T follicular helper cell (primary cell): ENCODE measurements at places on chromosomes 12 and 14.

- no peak for DNase-seq
Observed at GRCh38 chr12:14129611-14130195, 148.3 kb upstream of the GRIN2B start.

- no peak for DNase-seq
Observed at GRCh38 chr14:52241087-52241793, 26.3 kb upstream of the PTGDR start.

DNA sequence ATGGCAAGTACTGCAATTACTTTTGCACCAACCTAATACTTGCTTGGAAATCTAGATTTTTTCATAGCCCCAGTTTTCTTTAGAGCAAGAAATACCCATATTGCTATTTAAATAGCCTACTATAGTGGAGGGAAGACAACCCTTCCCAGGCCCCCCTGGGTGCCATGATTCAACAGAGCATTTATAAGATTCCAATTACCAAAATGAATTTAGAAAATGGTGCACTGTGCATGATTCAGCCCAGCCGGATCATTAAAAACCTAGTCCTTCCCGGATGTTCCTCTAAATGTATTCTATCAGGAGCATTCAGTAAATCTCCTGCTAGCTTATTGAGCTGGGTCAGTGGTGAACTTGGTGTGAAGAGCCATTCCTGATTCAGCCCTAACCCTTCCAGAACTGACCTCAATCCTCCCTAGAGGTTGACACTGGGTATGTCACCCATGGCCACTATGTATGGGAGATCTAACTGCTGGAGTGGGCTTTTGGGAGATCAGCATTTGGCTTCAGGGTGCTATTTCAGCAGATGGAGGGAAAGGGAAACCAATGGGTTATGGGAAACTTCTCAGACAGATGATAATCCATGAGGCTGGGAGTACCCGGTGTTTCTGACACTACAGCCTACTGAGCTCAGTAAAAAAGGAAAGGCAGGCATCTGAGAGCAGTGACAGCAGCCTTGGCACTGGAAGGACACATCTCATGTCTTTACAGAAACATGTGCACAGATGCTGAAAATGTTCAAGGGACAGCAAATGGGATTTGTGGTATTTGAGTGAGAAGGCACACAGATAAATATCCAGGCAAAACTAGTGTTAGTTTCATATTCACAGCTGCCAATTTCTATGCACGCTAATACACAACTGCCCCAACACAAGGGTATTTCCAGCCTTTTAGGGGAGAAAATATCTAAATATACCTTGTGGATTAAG lies 258.9 kb downstream of the DPF3 start:
- no peak for DNase-seq

DNA sequence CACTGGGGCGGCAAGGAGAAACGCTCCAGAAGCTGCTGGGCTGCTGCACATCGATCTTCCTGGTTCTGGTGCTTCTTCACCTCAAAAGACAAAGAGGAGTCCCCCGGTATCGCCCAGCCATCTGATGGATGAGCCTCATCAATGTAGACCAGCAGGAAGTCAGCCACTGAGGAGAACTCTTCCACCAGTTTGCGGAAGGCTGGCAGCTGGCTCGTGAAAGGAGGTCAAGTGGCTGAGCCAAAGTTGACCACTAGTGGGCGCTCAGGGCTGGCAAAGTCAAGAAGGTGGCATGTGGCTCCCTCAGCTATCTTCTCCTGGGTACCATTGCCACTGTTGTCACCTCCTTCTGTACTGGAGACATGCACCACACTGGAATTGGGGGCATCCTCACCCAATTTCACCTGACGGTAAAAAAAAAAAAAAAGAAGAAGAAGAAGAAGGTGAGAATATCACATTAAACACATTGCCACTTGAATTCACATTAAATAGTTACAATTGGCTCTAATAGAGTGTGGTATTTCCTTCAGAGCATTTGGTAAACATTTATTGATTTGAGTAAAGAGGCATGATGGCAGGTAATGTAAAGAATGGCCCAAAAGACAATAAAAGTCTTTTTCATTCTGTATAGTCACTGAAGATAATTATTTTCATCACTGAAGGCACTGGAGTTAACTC lies 8.3 kb downstream of the DIO2 start:
- no peak for DNase-seq

DNA sequence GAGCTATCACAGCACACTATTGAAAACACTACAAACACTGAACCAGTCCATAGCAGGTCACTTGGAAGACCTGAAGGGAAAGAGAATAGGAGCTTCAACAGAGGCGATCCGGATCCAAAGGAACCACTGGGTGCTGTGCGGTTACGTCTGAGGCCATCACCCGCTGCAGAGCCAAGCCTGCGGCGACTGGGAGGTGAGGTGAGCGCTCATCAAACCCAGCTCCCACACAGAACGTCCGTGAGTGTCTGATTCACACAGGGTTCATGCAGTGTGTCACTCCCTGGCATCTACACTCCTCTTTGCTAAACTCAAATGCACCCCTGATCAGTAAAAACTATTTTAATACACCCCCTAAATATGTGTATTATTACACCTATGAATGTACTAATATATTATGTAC lies 64.1 kb downstream of the TMEM132D start:
- DNase-seq: no peak

- DNase-seq: no peak
Observed at GRCh38 chr12:91384366-91384765, 201.7 kb upstream of the DCN start.

GRCh38 chr12:120041386-120042231 lies 52.6 kb downstream of the BICDL1 start:
- DNase-seq: peak; percentile 70

DNA sequence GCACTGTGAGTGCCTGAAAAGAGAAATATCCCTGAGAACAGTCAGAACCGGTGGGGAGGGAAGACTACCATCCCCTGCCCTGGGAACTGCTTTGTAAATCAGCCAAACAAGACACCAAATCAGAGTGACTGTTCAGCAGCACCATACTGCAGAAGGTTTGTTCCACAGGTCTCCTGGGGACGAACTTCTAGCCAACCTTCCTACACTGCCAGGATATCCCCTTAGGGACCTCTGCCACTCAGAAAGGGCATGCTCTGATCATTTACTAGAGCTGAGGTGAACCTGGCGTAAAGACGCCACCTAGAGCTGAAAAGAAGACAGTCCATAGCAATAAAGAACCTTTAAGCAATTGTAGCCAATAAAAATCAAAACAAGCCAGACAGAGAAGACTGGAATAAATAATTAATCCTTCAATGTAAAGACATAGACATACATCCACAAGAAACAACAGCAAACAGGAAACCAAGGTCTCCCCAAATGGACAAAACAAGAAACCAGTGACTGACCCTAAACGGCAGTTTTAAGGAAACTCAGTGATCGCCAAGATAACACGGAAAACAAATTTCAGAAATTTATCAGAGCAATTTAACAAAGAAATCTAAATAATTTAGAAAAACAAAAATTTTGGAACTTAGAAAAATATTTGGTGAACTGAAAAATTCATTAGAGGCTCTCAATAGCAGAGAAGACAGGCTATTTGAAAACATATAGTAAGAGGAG lies 228.1 kb upstream of the AMIGO2 start:
- DNase-seq: peak; percentile 39

DNA sequence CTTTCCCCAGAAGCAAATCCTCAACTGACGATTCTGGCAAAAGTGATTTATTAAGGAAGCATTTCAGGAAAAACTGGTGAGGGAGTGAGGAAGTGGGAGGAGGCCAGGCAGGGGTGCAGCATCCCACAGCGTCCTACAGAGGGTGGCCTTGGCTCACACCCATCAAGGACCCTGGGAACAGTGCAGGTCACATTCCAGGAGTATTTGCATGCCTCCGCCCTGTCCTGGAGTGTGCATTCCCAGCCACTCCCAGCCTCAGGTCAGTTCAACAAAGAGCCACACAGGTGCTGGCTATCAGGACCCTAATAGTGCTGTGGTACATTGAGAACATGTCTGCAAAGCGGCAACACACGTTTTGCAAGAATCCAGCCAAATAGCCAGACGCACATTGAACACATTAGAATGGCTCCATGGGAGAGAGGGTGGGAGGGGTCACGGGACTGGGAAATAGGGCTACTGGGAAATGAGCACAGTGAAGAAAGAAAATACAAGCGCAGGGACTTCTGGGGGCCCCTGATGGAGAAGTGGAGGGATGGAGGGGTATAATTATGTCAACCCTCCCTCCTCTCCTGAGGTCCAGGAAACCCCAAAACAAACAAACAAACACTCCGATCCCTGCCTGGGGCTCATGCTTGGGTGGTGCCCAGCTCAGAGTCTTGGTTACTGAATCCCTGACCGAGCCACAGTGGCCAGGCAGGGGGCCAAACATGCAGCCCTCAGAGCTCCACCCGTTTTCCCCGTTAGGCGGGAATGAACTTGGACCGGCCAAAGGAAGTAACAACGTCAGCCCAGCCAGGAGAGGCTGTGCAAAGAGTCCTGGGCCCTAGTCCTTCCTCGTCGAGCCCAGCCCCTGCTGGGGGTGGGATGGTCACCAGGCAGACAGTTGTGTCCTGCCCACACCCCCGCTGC lies 36.5 kb downstream of the CMKLR1 start:
- DNase-seq: no peak

DNA sequence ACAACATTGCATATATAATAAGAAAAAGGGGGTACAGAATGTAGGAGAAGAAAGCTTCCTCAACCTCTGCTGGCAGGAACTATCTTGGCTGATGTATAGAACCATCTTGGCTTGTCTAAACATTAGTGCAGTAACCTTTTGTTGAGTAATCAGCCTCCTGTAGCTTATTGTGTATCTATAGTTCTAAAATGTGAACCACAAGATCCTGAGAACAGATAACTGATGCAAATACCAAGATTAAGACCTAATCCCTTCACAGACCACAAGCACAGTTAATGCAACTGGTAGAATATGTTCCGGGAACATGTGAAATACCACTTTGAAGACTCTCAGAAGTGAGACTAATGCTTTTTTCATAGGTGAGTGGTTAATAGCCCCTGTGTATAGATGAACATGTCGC lies 50.7 kb upstream of the KCNC2 start:
- DNase-seq: no peak

DNA sequence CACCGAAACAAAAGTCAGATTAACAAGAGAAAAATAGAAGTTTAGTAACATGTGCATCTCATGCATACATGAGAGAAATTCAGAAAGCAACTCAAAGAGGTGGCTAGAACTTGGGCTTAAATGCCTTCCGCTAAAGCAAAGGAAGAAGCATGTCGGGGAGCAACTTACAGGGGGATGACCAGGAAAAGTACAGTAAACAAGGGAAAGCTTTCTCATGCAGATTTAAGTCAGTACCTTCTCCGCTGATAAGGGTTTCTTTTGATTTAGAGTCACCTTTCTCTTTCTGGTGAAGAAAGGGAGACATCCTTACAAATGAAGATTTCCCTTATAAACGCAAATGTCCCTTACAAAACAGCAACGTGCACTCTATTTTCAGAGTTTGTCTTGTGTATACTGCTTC lies 6.0 kb upstream of the RNASE6 start:
- no peak for DNase-seq

- DNase-seq: no peak
Observed at GRCh38 chr14:67717048-67717447, 15.4 kb downstream of the RDH12 start.

DNA sequence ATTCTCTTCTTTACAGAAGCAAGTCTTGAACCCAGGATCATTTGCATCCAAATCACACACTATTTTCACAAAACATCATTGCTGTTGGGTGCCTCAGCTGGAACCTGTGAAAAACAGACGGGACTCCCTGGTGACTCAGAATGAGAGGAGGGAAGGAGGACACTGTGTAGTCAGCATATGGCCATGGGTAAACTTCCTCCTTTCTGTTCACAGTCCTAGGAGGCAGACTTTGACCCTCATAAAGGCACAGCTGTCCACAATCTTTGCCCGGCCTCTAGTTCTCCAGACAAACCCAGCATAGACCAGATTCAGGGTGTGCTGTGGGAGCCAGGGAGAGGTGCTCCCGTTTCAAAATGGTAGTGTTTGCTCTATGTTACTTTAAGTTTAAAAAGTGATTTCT lies 62.0 kb downstream of the DYRK2 start:
- no peak for DNase-seq

GRCh38 chr14:75821831-75822521 lies 159.8 kb downstream of the TGFB3 start:
- no peak for DNase-seq

DNA sequence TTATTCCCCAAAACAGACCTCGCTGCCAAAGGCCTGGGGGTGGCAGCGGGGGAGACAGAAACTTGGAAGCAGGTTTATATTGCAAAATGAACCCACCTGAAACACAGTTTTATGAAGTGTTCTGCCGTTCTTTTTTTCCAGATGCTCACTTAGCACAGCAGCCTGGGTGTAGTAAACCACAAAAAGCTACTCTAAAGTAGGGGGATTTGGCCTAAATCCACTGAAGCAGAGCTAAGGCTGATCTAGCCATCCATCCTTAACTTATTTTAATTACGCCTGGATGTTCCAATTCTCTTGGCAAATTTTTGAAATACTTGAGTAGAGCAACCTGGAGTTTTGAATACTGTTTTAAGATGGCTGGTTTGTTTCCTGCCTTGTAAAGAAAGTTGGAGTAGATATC lies 121.2 kb downstream of the GPR135 start:
- no peak for DNase-seq

DNA sequence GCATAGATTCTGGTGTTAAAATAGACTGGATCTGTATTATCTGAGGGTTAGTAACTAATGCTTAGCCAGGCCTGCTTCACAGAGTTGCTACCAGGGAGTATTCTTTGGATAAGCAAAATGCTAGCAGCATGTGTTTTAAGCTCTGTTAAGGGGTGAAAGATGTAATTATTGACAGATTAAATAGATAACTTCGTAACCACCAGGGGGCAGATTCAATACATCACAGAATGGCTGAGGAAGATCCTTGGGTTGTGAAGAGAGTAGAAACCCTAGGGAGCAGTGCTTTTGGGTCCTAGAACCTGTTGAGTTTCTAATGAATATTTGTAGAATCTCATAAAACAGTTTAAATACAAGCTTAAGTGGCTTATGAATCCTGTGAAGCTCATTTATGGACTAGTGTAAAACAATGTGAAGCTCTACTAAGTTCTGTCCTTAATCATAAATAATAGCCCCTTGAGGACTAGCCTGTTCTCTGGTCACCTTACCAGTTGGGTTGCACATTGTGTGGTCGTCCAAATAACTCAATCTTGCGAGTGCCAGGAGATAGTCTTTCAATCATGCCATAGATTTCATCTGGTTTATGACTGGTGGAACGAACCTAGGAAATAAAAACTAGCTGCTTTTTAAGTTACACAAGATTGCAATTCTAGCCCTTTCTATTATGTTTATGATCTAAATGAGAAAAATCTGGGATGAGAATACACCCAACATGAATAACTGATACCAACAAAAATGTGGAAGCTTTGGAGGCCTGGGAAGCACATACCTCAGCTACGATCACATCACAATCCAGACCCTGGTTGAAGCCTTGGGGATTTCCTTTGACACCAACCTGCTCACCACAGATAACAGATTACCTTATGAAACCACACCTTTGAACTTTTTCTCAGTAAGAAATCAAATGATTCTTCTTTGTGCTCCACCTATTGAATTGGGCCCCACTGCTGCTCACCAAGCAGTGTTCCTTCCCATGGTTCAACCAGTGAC lies 12.3 kb downstream of the METTL3 start:
- no peak for DNase-seq

DNA sequence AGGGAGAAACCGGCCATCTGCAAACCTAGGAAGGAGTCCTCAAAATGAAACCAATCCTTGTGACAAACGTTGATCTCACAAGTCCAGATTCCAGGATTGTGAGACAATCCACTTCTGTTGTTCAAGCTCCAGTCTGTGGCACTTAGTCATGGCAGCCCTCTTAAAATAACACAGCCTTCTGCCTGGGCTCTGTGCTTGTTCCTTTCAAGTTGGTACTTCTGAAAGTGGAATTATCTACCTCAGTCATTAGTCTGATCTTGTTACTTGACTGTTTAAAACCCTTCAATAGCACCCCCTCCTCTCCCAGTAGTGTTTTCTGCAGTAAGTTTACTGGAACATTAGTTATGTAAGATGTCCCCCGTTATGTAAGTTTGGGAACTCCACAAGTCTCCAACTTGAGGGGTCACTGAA lies 111.0 kb upstream of the HIF1A start:
- no peak for DNase-seq
